GM23338 (cell line): ENCODE measurements at places on chromosomes 7 and 10. TPM values are rescaled to one million over a fixed set of nuclear protein-coding genes. Genes with fewer than 3 reads are reported as not detected.
A peak's percentile ranks its signal among the peaks of the same experiment; 100 is the strongest.

- DNase-seq = peak; percentile 35
Measured at GRCh38 chr7:26567266-26567665, 275.6 kb downstream of the SNX10 start.

GRCh38 chr7:6320791-6321190 is 48.4 kb upstream of the CYTH3 start:
- no peak for DNase-seq

The NPFFR1 gene
- total RNA-seq = 0.03 and 0.08 TPM in 2 replicates

DNA sequence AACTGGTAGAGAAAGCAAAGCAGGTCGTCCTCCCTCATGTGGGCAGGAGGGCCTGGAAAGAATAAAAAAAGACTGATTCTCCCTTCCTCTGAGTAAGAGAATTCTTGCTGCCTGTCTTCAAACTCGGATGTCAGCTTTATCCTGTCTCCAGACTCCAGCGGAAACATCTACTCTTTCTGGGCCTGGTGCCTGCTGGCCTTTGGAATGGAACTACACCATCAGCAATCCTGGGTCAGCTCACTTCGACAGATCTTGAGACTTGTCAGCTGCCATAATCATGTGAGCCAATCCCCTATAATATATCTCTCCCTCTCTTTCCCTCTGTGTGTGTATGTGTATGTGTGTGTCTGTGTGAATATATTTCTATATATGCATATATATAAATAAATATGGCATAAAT is 411.0 kb upstream of the DPP6 start:
- no peak for DNase-seq

DNA sequence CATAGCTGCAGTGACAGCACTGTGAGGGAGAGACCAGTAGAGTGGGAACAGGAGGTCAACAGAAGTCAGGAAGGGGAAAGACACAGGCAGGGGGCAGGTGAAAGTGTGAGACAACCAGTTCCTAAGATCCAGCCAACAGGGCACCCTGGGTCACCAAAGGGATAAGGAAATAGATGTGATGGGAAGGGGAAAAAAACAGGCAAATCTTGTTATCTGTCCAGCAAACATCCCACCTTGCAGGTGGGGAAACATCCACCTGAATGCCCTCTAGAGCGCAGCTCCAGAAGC is 42.5 kb downstream of the DPCD start:
- no peak for DNase-seq

GRCh38 chr10:127987467-127988380 is 80.8 kb downstream of the PTPRE start:
- DNase-seq = no peak

The ACTA2 gene
- total RNA-seq = 2.4 and 9.4 TPM in 2 replicates
